NCI-H345 (cell line): ENCODE measurements at places on chromosomes 11 and 22.

GRCh38 chr11:8252388-8252787 lies 11.3 kb downstream of the LMO1 start:
- DNase-seq: no peak

- DNase-seq: no peak
Measured at GRCh38 chr11:85348945-85349344, 278.2 kb downstream of the DLG2 start.

- no peak for DNase-seq
Measured at GRCh38 chr11:105181521-105181920, 42.0 kb upstream of the CARD18 start.

DNA sequence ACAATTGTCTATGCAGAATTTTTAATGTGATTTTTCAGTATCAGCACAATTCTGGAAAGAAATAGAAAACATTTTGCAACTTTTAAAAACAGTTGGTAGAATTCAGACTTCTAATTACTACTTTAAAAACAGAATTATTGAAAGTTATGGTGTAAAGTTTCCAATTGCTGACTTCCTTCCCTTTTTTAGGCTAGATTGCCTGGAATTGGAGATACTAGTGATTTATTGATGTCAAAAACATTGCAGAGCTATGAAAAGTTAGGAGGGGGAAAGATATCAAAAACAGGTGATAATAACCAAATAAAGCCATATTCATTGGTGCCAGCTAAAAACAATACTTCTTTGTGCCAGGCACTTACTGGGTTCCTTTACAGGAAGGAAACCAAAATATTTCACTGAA lies 485.5 kb downstream of the TMEM135 start:
- no peak for DNase-seq

- no peak for DNase-seq
Measured at GRCh38 chr22:26576026-26576680, 13.8 kb downstream of the TPST2 start.

- no peak for DNase-seq
Measured at GRCh38 chr11:58597486-58598144, 18.8 kb downstream of the ZFP91 start.

DNA sequence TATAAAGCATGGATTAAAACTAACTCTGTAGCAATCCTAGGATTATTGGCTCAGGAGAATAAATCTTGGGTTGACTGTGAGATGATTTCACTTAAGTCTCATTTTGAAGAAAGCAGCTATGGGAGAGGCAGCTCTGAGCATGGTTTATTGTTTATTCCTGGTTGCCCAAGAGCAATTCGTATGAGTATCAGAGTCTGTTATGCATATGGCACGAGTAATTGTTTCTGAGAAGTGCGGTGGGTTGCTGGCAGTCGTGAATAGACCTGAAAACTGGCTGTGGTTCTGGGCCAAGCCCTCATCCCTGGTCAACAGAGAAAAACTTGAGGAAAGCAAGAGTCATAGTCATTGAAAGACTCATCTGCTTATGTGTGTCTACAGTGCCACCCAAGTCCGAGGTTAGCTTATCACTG lies 26.8 kb downstream of the DIXDC1 start:
- no peak for DNase-seq

DNA sequence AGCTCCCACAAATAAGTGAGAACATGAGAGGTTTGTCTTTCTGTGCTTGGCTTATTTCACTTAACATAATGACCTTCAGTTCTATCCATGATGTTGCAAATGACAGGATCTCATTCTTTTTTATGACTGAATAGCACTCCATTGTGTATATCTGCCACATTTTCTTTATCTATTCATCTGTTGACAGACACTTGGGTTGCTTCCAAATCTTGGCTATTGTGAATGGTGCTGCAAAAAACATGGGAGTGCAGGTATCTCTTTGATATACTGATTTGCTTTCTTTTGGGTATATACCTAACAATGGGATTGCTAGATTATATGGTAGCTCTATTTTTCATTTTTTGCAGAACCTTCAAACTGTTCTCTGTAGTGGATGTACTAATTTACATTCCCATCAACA lies 13.3 kb downstream of the GVQW3 start:
- no peak for DNase-seq

GRCh38 chr11:1111545-1112212 lies 37.0 kb downstream of the MUC2 start:
- DNase-seq: no peak

GRCh38 chr11:47028195-47029093 lies 91.9 kb downstream of the CSTPP1 start:
- no peak for DNase-seq

DNA sequence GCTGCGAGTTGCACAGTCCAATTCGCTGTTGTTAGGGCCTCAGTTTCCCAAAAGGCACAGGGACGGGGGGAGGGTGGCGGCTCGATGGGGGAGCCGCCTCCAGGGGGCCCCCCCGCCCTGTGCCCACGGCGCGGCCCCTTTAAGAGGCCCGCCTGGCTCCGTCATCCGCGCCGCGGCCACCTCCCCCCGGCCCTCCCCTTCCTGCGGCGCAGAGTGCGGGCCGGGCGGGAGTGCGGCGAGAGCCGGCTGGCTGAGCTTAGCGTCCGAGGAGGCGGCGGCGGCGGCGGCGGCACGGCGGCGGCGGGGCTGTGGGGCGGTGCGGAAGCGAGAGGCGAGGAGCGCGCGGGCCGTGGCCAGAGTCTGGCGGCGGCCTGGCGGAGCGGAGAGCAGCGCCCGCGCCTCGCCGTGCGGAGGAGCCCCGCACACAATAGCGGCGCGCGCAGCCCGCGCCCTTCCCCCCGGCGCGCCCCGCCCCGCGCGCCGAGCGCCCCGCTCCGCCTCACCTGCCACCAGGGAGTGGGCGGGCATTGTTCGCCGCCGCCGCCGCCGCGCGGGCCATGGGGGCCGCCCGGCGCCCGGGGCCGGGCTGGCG lies at the start of gene BCR:
TSS of gene BCR (plus strand) at position 209 of the 592 bp plus-strand sequence. CDS start 452 bp downstream, outside the sequence.
- DNase-seq: peak; percentile 68

GRCh38 chr22:25942856-25943411 lies 200.9 kb downstream of the MYO18B start:
- DNase-seq: peak; percentile 96

GRCh38 chr11:34749666-34750659 lies 129.1 kb downstream of the EHF start:
- DNase-seq: no peak

- DNase-seq: no peak
Measured at GRCh38 chr11:60767388-60767811, 10.7 kb downstream of the MS4A15 start.

DNA sequence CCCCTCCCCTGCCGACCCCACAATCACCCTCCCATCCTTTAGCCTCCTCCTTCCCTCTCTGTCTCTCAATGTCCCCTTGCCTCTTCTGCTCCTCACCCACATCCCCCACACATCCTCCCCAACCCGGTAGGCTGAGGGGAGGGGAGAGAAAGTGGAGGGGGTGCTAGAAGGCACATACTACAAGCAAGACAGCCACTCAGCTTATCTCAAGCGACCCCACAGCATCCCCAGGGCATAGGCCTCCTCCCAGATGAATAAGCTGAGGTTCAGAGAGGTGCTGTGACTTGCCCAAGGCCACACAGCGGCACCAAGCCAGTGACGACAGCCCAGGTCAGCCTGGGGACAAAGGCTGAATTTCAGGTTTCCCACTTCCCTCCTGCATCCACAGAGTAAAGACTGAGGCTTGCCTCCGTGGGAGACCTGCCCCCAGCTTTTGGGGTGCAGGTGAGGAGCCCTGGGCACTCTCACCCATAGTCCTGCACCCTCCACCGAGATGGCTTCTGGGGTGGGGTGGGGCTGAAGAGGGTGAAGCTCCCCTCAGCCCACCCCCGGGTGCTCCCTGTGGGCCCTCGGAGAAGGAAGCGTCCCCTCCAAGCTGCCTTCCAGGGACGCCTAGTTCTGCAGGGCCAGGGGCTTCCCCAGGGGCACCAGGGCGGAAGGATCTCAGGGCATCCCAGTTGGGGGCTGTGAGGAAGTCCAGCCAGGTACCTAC lies 511 bp downstream of the RAC2 start:
- DNase-seq: no peak

- DNase-seq: no peak
Measured at GRCh38 chr11:60836866-60837515, 4.9 kb upstream of the CCDC86 start.

DNA sequence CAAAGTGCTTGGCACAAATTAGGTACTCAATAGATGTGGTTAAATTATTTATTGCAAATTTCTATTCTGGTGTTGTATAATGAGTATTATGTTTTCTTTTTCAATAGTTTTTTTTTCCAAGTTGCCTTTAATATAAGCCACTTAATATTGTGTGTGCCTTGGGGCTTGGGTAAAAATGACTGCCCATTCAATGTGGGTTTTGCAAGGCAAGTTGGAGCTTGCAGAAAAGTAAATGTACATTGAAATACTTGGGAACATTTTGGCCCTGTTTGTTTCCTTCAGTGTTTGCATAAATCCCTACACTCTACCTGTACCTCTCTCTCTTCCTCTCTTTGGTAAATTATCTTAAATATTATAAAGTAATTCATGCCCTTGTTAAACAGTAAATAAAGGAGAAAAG lies 2.1 kb upstream of the CCDC81 start:
- DNase-seq: no peak

DNA sequence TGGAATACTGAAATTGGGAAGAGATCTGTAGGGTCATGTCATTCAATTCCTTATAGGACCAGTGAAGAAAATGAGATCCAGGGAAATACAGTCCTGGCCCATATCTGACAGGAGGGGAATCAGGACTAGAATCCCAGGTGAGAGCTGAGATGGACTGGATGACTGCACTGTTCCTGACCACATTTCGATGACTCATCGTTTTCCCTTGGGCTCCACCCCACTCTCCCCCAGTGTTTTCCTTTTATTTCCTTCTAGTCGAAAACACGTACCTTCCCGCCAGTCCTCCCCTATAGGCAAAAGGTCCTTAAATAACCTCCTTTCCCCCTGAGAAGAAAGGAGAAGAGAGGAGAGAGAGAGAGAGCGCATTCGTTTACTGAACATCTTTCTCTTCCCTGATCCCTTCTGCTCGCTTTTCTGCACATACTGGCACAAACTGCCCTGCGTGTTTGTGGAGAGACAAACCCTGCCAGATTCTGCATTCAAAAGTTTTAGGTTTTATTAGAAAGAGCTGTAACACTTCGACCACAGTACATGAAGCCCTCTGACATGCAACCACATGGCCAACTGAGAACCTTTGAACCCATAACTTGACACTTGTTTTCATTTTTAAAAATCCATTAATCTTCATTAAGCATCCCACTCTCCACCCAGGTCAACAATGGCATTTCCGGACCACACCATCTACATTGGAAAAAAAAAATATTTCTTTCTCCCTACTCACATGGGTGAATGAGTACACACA lies 565.7 kb downstream of the METTL15 start:
- DNase-seq: no peak

DNA sequence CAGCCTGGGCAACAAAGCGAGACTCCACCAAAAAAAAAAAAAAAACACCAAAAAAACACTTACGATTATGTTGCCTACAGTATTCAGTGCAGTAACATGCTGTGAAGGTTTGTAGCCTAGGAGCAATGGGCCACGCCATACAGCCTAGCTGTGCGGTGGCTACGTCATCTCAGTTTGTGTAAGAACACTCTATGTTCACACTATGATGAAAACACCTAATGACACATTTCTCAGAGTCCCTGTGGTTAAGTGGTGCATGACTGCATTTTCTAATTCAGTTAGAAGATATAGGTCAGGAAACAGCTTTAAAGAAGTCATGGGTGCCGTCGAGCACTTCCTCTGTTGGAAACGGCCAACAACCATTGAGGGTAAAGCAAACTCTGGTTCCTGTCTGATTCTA lies 75.7 kb upstream of the ANO1 start:
- DNase-seq: no peak

GRCh38 chr22:45603619-45604018 lies 68.0 kb upstream of the ATXN10 start:
- DNase-seq: peak; percentile 5

DNA sequence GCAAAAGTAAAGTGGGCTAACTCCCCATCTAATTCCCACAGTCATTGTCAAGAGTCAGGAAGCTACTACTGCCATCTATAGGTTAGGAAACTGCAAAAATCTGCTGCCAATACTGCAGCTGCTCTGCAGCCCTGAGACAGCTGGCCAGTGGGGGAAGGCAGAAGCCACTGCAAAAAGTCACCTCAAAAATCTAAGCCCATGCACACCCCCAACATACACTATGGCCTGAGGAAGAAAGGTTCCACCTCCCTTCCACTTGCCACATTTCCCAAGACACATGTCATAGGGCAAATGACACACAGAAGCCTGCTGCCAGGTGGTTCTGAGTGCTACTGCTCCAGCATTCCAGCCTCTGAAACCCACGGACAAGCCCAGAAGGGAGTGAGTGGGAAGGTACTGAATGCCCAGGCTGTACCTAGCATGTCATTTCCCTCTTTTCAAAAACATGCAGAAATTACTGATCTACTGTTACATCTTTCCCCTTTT lies 36.9 kb downstream of the DGCR2 start:
- no peak for DNase-seq

DNA sequence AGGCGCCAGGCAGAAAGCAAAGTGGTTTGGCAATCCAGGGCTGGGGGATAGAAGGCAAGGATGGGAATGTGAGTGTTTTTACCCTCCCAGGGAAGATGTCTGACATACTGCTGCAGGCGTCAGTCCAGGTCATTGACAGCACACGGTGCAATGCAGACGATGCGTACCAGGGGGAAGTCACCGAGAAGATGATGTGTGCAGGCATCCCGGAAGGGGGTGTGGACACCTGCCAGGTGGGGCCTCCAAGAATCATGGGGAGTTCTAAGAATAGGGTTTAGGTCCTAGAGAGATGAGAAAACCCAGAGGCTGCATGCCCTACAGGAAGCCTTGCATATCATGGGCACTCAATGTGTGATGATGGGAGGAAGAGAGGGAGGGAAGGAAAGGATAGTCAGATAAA lies 28.3 kb upstream of the SMIM35 start:
- no peak for DNase-seq
